ENCODE measurements at places on chromosomes 4 and X.

DNA sequence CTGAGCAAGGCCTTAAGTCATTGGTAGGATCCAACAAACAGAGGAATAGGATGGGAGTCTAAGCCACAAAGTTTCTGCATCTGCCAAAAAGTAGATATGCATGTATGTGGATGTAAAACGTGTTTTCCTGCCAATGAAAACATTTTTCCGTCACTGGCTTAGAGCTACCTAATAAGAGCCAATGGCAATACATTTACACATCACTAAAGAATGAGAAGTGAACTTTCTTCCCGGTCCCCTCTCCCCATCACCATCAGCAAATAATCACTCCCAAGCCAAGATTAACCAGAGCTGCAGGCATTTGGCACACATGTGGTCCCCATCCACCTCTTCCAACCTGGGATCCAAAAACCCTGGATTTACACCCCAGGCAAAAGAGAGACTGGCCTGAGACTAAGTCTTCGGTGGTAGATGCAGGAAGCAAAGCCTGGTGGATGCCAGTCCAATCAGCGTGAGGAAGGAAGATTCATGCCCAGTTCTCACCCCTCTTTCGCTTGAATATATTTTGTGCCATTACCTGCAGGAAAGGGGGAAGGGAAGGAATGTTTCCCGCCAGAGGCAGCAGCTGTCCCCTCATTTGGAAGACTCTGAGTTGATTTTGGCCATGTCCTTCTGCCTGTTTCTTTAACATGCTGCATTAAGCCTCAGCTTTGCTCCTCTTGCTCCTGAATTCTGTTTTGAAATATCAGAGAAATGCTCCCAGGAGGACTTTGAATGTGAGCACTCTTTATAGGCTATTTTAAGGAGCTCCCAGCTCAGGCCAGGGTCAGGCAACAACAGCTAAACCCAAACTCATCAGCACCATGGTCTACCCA lies 131.4 kb downstream of the CHIC2 start:
- no peak for DNase-seq

GRCh38 chrX:2908125-2908685 lies 20.9 kb downstream of the ARSD start:
- DNase-seq, result no peak

- no peak for DNase-seq
Measured at GRCh38 chrX:25052798-25053534, 37.2 kb upstream of the ARX start.

GRCh38 chrX:37361596-37361995 lies 12.4 kb downstream of the PRRG1 start:
- no peak for DNase-seq

DNA sequence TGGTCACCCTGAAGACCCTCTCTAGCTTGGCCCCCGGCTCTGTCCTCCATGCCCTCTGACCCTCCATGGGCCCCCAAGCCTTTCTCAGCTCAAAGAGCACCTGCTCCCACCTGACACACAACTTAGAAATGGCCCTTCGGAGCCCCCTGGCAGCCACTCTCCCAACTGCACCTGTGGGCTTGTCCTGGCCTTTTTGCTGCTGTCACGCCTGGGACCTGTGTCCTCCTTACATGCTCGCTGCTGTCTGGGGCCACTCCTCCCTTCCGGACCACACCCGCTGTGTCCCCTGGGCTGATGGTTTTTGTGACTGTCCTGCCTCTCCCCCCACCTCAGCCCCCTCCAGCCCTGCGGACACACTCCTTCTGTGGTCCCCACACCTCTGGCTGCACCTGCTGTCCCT lies 106.2 kb upstream of the AFAP1 start:
- DNase-seq, result no peak

DNA sequence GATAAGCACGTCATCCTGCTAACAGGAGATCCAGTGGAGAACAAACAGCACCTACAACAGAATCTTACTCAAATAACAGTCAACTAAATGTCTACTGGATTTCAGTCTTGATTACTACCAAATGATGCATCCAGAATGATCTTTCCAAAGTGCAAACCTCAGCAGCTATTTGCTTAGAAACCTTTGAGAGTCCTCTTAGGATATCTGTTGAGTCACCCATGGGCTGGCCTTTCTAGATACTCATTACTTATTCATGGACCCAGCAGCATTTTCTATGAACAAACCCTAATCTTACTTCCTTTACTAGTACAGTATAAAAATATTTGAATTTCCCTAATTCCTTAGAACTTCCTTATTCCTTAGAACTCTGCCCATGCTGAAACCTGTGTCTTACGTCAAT lies 118.5 kb upstream of the PABPC4L start:
- no peak for DNase-seq

GRCh38 chr4:7771541-7772507 lies 167.8 kb downstream of the AFAP1 start:
- no peak for DNase-seq

- no peak for DNase-seq
Measured at GRCh38 chrX:16137416-16138107, 14.2 kb downstream of the GRPR start.

DNA sequence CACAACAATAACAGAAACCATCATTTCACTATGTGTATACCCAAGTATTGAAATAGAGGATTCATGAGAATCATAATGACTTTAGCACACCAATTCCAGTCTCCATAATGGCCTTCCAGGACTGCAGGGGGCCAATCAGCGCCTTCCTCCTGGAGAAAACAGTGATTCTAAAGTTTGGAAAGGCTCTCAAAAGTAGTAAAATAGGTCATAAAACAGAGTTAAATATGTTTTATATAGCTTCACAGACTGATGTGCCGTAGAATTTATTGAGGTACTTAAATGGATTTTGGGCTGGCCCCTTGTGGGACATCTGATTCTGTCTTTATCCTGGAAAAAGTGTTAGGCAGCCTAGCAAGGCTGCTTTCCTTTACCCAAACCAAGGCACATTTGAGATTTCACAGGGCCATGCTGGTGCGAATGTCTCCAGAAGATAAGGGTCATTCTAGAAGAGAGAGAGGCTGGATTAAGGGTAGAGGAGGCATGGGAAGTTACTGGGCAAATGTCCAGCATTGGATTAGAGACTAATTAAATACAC lies 543.9 kb downstream of the GALNTL6 start:
- no peak for DNase-seq

DNA sequence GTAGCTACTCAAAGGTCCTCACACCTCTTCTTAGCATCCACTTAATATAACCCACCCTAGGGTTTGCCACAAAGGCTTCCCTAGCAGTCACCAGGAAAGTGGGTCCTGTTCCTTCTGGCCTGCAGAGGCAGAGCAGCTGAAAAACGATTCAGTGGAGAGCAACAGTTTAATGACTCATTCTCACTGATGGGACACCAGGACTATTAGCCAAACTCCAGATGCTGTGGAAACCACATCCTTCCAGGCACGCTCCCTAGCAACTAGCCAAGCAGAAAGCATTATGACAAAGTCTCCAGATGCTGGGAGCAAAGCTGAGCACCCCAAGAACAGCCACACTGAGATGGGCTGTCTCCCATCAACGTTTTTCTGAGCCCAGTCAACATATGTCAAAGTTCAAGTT lies 30.3 kb upstream of the UTP14A start:
- DNase-seq, result no peak

- DNase-seq, result no peak
Measured at GRCh38 chr4:123501733-123502132, 105.1 kb downstream of the SPRY1 start.

DNA sequence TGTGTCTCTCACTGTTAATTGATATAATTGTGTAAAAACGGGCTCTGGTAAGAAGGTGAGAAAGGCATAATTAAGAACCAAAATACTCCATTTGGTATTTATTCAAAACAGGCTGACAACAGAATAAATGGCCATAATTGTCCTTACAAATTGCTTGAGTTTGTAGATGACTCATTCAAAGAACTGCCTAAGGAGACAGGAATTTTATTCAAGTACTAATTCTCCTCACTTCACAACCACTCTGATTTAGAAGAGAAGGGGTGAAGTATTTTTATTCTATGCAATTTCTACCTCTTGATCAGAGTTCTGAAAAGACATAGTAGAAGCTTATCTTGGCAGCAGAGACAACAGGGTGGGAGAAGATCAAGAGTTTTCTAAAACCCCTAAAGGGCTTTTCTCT lies 43.1 kb downstream of the ATP11C start:
- DNase-seq, result no peak

GRCh38 chrX:120311727-120312063 lies 434 bp upstream of the TMEM255A start:
- no peak for DNase-seq

DNA sequence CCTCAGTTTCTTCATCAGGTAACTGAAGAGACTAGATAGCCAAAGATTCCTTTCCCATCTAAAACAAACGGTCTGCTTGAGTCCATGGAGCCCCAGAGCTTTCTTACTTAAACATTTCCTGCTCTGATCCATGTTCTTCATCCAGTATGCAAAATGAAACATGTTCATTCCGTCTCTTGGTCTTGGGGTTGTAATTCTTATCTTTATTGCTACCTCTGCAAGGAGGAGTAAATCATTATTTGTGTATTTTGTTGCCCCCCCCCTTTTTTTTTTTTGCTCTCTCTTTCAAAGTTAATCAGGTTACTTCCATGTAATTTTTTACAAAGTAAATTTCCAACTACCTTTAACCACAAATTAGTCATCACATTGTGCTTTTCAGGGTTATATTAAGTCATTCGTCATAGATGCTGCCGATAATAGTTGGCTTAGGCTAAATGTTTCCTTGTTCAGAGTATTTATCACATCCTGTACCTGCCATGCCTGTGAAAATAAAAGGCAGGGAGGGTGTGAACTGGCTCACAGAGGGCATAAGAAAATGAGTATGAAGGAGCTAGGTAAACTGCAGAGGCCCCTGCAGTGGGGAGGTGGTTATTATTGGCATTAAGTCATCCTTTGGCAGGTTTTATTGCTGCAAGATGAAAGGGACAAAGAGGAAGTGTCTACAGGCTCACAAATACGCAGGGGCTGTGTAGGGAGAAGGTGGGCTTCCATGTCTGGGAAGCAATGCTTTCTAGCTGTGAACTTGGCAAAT lies 76.7 kb upstream of the HS3ST1 start:
- DNase-seq, result no peak

DNA sequence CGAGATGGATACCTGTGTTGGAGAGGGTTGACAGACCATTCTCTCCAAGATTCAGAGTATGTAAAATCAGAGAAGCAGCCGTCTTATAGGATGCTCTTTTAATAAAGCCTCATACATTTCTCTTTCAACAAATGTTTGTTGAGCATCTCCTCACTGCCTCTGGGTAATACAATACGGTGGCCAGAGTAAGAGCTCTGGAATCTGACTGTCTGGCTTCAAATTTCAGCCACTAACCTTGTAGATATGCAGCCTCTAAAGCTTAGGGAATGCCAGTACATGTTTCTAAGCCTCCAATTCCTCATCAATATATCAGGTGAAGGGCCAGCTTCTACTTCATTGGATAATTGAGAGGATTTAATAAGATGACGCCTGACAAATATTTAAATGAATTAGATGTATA lies 61.3 kb downstream of the CLNK start:
- DNase-seq, result no peak

- DNase-seq, result no peak
Measured at GRCh38 chr4:160194716-160195115, 1091.8 kb downstream of the RAPGEF2 start.

- no peak for DNase-seq
Measured at GRCh38 chrX:125757794-125758564, 408.1 kb downstream of the DCAF12L2 start.

Measured in activated effector memory CD4-positive, alpha-beta T cell treated with Interleukin-2 at 50 U/mL for 16 hours (primary cell).